GM12865 (cell line): ENCODE measurements at places on chromosomes 11 and 22.
A peak's percentile ranks its signal among the peaks of the same experiment; 100 is the strongest.

GRCh38 chr11:34063061-34063795 is 11.7 kb downstream of the CAPRIN1 start:
- DNase-seq: no peak

DNA sequence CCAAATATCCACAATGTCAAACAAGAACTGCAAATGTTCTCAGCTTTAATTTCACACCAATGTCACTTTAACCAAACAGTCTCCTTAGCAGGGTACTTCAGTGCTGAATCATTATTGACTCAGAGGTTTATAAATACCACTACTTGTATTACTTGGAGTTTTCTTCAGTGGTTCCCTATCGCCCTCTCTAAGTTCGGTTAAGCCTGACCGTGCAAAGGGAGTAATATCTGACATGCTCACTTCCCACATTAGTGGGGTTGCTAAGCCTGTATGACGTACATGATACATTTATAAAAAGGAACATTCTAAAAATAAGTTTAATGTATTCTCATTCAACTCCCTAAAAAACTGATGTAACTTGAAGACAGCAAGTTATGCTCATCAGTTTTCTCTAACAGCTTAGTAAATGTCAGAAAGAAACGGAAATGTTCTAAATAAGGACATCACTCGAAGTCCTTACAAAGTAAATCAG is 93.1 kb upstream of the ZC3H12C start:
- peak; percentile 87 for DNase-seq

- DNase-seq: peak; percentile 83
Observed at GRCh38 chr22:46592390-46592872, 27.8 kb upstream of the GRAMD4 start.

DNA sequence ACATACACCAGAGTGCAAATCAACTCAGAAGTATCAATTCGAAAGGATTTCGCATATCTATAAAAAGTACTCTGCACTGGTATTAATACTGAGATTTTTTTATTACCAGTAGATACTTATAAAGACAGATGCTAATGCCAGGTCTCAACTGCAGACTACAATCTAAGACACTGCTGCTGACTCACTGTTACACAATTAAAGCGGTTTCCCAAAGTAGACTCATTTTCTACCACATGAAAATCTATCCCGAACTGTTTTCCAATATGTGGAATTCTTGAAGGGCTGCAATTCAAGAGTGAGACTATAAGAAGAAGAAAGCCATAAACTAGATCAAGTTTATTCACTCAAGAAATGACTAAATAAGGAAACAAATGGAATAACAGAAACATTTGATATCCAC is 57.2 kb upstream of the ARHGAP32 start:
- no peak for DNase-seq

DNA sequence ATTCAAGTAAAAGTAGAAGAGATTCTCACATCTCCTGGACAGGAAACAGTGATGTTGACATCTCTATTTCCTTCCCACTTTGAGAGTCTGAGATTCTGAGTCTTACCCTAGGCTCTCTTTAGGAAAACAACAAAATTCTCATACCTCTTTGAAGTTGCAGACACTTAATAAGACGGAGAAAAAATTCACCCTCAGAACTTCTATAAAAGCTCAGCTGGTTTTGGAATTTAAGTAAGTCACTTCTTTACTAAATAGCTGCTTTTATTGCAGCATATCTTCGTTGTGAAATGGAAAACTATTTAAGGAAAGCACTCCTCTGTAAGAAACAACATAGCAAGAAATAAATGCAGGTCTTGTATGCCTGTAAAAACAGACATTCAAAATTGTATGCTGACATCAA is 79.1 kb downstream of the MSANTD4 start:
- no peak for DNase-seq

- DNase-seq: no peak
Observed at GRCh38 chr11:72789493-72790131, 4.2 kb downstream of the STARD10 start.

DNA sequence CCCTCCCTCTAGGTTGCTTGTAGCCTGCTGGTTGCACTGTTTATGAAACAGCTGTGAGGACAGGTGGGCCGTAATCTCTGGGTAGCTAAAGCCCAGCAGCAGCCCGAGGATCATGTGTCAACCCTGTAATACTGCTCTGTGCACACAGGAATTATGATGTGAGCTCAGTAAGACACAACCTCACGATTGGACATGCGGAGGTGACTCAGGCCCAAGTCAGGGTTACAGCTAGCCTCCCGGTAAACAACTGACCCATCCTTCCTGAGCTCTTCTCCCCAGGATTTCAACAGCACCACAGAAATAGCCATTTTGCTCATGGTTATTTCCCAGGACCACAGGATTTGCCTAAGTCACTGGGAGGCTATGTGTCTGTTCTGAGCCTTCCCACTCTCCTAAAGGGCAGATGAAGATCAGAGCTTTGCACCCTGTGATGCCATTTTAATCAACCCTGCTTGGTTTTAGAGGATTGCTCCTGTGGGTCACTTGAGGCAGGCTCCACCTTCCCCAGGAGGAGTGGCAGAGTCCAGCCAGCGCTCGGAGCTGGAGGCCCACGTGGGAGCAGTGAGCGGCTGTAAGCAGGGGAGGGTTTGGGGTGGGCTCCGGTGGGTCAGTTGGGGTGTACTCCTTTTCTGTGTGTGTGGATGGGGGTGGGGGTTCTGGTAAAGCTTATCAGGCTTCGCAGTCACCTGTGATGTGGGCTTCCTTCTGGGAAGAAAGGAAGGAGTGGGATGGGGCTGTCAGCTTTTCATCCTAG is at the start of gene AMPD3:
Gene AMPD3 (plus strand): TSS at position 387 of the 754 bp plus-strand sequence. CDS start 6,256 bp downstream, outside the sequence.
- DNase-seq: peak; percentile 78

GRCh38 chr11:116276051-116277044 is 496.4 kb downstream of the BUD13 start:
- DNase-seq: peak; percentile 82

- DNase-seq: no peak
Observed at GRCh38 chr11:11672789-11673188, 51.0 kb upstream of the GALNT18 start.

DNA sequence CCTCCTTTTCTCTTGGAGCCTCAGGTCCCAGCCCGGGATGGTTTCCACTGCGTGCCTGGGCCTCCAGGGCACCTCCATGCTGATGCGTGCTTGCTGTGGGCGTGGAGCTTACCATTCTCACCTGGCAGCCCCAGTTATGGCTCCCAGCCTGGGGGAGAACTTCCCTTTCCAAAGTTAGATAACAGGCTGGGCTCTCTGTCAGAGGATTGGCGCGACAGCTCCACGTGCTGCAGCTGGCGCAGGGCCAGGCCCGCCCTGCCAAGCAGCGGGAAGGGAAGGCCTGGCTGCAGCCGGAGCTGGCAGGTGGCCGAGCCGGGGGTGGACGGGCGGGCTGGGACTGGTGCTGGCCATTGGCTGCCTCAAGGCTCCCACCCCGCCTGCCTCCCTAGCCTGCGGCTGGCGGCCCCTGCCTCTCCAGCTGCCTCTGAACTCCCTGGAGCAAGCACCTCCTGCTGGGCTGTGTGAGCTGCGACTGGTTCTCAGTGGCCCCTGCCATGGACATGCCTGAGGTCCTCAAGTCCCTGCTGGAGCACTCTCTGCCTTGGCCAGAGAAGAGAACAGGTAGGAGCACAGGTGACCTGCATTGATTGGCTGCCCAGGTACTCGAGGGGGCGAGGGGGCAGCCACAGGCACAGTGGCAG is 14.6 kb upstream of the TEF start:
- no peak for DNase-seq

- DNase-seq: no peak
Observed at GRCh38 chr22:31241936-31242335, 29.8 kb downstream of the LIMK2 start.

DNA sequence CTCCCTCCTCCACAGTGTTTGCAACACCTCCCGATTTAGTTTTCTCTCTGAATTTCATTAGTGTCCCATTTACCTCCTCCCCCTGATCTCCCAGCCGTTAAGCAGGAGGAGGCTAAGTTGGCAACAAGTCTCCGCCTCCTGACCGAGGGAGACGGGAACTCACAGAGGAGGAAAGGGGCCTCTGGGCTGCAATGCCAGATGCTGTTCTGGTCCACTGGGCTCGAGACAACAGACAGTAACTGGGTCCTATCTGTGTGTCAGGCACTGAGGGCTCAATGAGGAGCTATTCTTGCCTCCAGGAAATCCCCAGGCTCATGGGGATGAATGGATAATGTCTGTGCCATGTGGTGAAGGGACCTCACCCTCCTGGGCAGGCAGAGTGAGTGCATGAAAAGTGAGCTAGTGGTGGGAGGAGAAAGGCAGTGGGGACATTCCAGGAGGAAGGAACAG is 228.1 kb downstream of the TENM4 start:
- DNase-seq: no peak

DNA sequence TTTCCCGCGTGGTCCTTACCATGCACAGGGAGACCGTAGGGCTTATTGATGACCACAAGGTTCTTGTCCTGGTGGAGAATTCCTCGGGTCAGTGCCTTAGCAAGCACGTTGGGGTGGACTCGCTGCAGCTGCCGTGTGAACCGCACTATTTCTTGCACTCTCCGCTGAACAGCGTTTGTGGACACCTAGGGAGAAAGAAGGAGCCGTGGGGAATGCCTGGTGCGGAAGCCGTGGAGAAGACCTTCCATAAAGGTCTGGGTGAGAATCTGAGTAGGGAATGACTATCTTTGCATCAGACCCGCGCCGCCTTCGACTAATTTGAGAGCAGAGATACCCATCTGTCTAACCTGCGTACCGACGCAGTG is 597 bp downstream of the RPUSD4 start:
- DNase-seq: no peak

- DNase-seq: peak; percentile 89
Observed at GRCh38 chr11:103898577-103899336, 137.7 kb upstream of the DDI1 start.

- DNase-seq: no peak
Observed at GRCh38 chr11:61963016-61963281, 4.5 kb downstream of the FTH1 start.

DNA sequence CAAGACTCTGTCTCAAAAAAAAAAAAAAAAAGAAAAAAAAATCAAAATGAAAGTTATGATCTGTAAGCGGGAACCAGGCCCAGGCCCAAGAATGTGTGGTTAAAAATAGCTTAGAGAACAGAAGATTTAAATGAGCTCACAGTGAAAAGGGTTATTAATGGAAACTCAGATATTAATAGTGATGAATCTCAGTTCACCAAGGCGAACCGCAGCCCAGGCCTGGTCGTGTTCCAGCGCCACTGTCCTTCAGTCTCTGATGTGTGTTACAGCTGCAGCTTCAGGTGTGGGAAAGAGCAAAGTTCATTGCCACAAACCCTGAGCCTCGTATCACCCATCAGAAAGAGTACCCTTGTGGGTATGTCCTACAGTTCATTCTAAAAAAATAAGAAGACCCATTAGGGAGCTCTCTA is 107.1 kb downstream of the GAB2 start:
- peak; percentile 83 for DNase-seq

DNA sequence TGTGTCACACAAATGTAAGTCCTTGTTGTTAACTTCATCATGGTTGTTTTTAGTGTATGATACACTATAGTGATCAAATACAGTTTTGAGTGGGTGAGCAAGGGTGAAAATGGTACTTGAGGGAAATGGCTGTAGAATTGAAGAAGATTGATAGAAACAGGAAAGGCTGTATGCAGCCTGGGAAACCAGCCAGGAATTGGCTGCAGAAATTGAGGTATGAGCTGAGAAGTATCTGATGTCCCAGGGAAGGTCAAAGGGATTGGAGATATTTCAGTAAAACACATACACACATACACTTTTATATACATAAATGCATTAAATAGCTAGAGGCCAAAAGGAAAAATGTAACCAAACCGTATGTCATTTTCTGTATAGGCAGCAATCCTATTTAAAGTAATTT is 13.1 kb upstream of the YAP1 start:
- DNase-seq: no peak

- no peak for DNase-seq
Observed at GRCh38 chr11:113556036-113556435, 80.8 kb upstream of the DRD2 start.

- DNase-seq: no peak
Observed at GRCh38 chr11:27718346-27718862, 18.1 kb upstream of the BDNF start.

DNA sequence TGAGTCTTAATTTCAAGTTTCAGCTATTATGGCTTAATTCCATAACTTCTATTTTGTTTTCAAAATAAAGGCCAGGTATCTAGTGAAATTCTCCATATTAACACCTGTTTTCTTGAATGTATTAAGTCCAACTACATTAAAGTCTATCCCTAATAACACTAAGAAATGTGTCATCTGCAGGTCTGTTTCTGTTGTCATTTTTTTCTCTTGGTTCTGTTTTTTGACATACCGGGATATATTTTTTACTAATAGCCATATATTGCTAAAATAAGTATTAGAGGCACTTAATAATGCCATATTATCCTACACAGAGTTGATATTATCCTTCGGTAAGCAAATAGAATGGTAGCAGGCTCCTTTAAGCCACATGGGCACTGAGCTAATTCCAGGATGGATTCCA is 176.0 kb upstream of the MPPED2 start:
- no peak for DNase-seq

DNA sequence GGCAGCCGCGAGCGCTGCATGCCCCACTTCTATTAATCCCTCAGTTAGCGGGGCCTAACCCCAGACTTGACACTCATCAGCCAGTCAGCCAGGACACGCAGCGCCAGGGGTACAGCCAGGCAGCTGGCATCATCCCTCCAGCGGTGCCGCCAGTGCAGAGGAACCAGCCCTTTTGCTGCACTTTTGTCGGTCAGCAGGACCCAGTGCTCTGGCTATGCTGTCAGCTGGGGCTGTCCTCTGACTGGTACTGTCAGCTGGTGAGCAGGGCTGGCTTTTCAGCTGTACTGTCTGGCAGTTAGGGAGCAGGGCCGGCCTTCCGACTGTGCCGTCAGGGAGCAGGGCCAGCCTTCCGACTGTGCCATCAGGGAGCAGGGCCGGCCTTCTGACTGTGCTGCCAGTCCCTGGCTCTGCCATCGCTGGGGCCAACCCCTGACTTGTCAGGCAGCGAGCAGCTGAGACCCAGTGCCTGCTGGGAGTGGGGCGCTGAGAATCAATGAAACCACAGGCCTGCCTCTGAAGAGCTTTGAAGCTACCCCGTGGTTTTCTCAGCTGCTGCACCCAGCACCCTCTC is 115.4 kb downstream of the KIAA1671 start:
- no peak for DNase-seq

GRCh38 chr11:105582497-105582896 is 27.4 kb upstream of the GRIA4 start:
- no peak for DNase-seq

GRCh38 chr11:28877340-28877739 is 769.2 kb downstream of the METTL15 start:
- DNase-seq: no peak

- DNase-seq: peak; percentile 43
Observed at GRCh38 chr11:62592146-62592815, 958 bp upstream of the TUT1 start.

DNA sequence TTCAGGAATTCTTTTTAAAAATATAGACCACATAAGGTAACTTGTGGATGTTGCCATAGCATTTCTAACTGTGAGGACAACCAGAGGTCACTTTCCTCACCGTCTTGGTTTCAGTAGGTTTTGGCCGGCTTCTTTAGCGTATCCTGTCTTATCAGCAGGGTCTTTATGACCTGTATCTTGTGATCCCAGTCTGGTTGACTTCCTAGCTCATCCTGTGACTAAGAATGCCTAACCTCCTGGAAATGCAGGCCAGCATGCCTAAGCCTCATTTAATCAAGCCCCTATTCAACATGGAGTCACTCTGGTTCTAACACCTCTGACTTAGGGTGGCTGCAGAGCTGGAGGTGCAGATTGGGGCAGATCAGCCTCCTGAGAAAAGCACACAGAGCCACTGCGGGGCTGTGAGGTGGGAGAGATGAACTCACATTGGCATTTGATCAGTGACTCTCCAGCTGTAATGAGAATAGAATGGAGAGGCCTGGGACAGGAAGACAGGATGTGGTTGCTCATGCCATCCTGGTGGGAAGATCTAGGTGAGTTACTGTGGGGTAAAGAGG is 41.1 kb upstream of the TOP3B start:
- no peak for DNase-seq

GRCh38 chr11:76820184-76820566 is 37.0 kb downstream of the TSKU start:
- no peak for DNase-seq
